Kidney tubule cell (primary cell): ENCODE measurements at places on chromosomes 13 and 19.

- DNase-seq = no peak
Measured at GRCh38 chr19:45467115-45467455, 711 bp upstream of the FOSB start.

DNA sequence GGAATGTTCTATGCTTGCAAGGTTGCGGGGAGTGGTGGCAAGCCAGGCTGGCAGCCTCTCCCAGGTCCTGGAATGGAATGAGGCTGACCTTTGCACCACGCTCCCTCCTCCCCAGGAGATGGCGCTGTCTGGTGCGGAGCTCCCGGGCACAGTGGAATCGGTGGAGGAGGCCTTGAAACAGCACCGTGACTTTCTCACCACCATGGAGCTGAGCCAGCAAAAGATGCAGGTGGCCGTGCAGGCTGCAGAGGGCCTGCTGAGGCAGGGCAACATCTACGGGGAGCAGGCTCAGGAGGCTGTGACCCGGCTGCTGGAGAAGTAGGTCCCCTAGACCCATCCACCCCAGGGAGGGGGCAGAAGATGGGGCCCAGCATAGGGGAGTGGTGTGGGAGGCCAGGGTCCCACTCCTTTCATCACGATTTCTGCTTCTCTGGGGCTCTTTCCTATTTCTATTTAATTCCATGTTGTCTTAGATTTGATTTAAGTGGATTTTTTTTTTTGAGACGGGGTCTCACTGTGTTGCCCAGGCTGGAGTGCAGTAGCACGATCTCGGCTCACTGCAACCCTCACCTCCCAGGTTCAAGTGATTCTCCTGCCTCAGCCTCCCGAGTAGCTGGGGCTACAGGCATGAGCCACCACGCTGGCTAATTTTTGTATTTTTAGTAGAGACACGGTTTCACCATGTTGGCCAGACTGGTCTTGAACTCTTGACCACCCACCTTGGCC lies 53.2 kb upstream of the SHKBP1 start:
- DNase-seq = peak; percentile 80

GRCh38 chr13:99042521-99043250 lies 64.8 kb upstream of the DOCK9 start:
- no peak for DNase-seq

GRCh38 chr19:34508540-34508939 lies 27.0 kb downstream of the WTIP start:
- no peak for DNase-seq

- DNase-seq = no peak
Measured at GRCh38 chr13:22161871-22162270, 491.0 kb downstream of the FGF9 start.

- DNase-seq = no peak
Measured at GRCh38 chr13:23430664-23431063, 2.8 kb downstream of the SACS start.

DNA sequence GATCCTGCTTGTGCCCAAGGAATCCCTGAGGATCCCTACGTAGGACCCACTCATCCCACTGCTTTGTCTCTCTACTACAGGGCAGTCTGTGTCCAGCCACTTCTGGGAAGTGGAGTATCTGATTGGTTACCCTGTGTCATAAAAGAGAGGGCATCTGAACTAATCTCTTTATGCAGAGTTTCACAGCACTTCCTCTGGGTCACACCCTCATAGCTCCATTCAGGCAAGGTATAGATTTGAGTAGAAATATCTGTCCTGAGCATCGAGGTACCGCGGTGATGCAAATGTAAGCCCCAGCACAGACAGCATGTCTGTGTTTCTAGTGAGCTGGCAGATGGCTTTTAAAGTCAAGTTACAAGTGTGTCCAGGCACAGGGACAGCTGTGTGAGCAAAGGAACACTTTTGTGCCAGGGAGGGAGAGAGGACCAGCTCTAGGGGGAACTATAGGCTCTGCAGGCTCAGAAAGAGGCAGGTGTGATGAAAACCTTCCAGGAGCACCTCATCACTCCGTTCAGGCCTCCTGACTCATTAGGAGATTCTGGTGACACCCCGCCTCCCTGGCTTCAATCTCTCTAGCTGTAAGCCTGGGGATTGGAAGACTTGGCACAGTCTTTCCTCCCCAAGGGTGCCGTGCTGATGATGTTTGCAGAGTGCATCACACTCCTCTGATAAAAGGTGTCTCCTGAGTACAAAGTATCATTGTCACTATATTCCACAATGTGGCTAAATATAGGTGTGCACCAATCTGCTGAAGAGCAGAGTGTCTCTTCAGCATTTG lies 84.3 kb upstream of the UBL3 start:
- DNase-seq = no peak

GRCh38 chr19:44866664-44867063 lies 20.6 kb downstream of the NECTIN2 start:
- no peak for DNase-seq

DNA sequence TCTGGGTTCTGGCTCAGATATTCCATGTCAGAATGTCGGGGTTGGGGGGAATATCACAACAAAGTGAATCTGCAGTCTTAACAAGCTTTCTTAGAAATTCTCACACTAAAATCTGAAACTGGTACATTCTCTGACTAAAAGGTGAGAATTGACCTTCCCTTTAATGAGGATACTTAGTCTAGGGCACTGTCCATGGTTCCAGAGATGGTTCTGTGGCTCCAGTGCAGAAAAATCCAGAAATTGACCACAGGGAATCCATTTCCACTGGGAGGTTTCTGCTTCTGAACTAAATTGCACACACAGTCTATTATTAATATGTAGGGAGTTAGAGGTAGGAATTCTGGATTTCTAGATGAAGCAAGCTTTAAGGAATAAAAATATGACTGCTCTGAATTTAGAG lies 171.6 kb upstream of the OBI1 start:
- DNase-seq = no peak

GRCh38 chr19:56271151-56271550 lies 1.4 kb upstream of the EDDM13 start:
- no peak for DNase-seq

- no peak for DNase-seq
Measured at GRCh38 chr19:17125728-17126677, 50.4 kb downstream of the MYO9B start.

DNA sequence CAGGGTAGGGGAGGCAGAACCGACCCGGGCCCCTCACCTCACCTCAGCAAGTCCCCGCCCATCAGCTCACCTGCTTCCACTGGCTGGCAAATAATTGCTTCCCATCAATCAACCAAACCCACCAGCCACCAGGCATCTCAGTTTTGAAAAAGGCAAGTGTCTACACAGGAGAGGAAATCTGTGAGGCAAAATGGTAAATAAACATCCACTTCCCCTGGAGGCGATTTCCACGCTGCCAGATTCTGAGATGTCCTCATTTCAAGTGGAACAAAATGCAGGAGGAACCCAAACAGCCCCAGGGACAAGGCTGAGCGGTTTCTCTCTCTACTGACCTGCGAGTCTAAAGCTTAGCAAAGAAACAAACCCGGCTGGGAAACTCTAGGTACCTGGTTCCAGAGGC lies 117.5 kb downstream of the CRYL1 start:
- no peak for DNase-seq

- no peak for DNase-seq
Measured at GRCh38 chr13:55669051-55669450, 1471.7 kb upstream of the PRR20A start.

GRCh38 chr13:21463424-21463823 lies 4.3 kb upstream of the ZDHHC20 start:
- DNase-seq = no peak

DNA sequence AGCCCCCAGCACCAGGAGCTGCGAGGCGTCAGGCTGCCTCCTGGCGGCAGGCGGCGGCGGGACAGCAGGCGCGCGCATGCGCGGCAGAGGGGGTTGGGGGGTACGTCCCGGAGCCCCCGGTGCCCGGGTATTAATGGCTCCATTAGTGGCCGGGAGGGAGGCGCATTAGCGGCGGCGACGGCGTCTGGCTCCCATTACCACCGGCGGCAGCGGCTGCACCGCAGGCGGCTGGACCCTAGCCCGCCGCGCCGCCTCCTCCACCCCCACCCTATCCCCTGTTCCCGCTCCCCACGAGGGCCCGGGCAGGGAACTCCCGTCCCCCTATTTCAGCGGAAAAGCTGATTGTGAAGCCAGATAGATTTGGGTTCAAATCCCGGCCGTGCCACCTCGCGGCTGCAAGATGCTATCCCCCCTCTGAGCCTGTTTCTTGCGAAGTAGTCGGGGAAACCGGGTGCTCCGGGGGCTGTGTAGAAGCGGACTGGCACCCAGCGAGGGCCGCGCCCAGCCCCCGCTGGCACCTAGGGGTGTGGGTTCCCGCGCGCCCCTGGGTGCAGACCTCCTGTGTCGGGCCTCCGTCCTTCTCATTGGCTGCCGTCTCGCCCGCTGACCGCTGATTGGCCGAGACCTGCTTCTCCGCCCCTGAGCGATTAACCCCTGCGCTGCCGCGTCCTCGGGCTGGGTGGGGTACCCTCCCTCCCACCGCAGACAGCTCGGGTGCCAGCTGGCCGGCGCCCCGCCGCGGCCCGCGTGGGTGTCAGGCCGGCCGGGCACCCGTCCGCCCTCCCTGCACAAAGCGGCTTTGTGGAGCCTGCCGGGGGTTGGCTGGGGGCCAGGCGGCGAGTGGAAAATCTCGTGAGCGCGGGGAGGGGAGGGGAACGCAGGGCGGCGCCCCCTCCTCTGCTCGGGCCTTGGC lies 11.1 kb downstream of the CIC start:
- DNase-seq = peak; percentile 84
